ENCODE measurements at places on chromosomes 3 and 15.

- DNase-seq, result no peak
Observed at GRCh38 chr15:58228718-58229117, 90.5 kb downstream of the AQP9 start.

DNA sequence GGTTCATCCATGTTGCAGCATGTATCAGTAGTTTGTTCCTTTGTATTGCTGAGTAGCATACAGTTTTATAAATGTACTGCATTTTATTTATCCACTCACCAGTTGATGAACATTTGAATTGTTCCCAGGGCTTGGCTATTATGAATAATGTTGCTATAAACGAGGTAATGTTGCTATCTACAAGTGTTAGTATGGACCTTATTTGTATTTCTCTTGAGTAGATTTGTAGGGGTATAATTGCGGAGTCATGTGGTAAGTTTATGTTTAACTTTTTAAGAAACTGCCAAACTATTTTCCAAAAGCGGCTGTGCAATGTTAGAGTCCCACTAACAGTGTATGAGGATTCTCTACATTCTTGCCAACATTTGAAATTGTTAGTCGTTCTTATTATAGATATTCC lies 13.0 kb downstream of the GPR160 start:
- no peak for DNase-seq

DNA sequence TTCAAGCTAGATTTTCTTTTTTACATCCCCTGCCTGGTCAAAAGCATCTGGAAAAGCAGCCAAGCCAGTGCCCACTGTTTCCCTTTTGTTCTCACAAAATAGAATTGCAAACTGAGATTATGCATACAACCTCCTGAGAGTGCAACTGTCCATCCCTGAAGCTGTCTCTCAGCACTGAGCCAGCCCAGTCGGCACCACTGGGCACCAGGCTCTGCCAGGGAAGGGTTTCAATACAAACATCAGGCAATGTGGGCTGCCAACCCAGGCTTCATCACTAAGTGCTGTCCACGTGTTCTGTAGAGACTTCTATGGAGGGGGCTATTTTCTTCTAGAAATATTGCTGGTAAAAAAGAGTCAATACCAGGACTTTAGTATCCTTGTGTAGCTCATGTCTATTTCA lies 356.3 kb upstream of the TBL1XR1 start:
- no peak for DNase-seq

GRCh38 chr15:73244333-73244732 lies 124.4 kb downstream of the HCN4 start:
- DNase-seq, result no peak

- DNase-seq, result no peak
Observed at GRCh38 chr3:30203301-30203700, 403.1 kb upstream of the TGFBR2 start.

GRCh38 chr3:181383760-181384159 lies 328.0 kb upstream of the SOX2 start:
- DNase-seq, result peak; percentile 37

GRCh38 chr15:71430782-71431181 lies 315.5 kb downstream of the THSD4 start:
- no peak for DNase-seq

GRCh38 chr3:69092030-69092516 lies 7.3 kb downstream of the ARL6IP5 start:
- no peak for DNase-seq

DNA sequence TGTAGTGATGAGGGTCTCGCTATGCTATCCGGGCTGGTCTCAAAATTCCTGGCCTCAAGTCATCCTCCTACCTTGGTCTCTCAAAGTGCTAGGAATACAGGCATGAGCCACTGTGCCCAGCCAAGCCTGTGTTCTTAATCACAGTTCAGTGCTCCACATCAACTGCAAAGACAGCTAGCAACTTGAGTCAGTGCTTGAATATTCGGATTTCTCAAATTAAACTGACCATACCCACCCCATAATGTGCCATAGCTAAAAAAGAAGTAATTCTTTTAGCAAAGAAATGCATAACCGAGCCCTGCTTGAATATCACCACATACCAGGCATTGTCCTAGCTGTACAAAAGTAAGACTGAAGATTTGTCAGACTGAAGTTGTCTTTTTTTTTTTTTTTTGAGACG lies 89.2 kb downstream of the BTD start:
- no peak for DNase-seq

DNA sequence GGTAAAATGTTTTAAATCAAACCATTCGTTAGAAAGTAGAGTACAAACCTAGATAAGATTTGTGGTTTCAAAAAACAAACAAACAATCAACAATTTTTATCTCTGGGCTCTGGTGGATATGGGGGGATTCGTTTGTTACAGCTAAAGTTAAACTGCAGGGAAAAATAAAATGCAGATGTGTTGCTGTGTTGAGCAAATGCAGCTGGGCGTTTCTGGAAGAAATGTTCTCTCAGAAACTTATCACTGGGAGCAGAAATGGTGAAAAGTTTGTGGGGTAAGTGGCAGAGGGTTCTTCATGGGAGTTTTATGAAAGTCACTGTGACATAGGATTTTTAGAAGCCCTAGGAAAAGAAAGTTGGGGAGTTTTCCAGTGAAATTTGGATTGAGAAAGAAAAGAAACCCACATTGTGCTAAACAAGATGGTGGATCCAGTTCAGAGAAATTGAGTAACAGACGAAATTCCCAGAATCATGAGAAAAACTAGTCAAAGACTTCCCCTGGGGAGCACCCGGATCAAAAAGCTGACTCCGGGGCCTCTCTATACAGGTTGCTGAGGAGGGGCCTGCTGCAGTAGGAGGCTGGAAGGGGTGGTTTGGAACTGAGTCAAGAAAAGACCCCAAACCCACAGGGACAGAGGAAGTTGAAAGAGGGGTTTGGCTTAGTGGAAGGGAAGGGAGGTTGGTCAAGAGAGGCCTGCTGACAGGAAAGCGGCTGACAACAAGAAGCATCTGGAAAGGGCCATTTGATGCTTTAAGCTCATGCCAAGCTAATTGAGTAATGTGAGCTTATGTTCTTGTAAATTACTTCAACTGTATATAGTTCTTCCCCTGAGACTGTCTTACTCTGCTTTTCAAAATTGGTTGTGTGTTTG lies 108.7 kb downstream of the RARB start:
- no peak for DNase-seq

- DNase-seq, result no peak
Observed at GRCh38 chr3:88641033-88641604, 466.3 kb upstream of the EPHA3 start.

GRCh38 chr15:70478251-70478990 lies 284.9 kb downstream of the UACA start:
- no peak for DNase-seq

GRCh38 chr3:26280517-26280916 lies 342.1 kb upstream of the LRRC3B start:
- peak; percentile 4 for DNase-seq

- no peak for DNase-seq
Observed at GRCh38 chr15:93932164-93932776, 299.1 kb upstream of the MCTP2 start.

DNA sequence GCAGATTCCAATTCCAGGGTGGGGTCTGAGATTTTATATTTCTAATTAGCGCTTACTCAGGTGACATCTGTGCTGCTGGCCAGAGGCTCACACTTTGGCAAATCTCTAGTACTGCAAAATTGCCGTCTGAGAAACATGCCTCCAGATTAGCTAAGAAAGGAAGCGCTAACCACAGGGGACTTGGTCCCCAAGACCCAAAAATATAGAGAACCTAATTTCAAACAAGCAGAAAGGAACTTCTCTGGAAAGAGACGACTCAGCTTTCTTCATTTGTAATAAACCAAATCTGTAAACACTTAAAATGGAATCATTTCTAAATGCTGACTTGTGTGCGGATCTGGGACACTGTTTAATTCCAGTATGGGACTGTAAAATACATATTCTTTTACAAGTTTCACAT lies 55.7 kb downstream of the B3GNT5 start:
- no peak for DNase-seq

GRCh38 chr15:82898961-82899360 lies 53.6 kb downstream of the HOMER2 start:
- no peak for DNase-seq

- no peak for DNase-seq
Observed at GRCh38 chr3:141767066-141767465, 3.9 kb downstream of the GRK7 start.

GRCh38 chr15:37219211-37219701 lies 118.9 kb upstream of the MEIS2 start:
- DNase-seq, result no peak

- no peak for DNase-seq
Observed at GRCh38 chr3:126259411-126260391, 79.3 kb upstream of the ALDH1L1 start.

- no peak for DNase-seq
Observed at GRCh38 chr3:171960159-171960558, 79.2 kb upstream of the FNDC3B start.

DNA sequence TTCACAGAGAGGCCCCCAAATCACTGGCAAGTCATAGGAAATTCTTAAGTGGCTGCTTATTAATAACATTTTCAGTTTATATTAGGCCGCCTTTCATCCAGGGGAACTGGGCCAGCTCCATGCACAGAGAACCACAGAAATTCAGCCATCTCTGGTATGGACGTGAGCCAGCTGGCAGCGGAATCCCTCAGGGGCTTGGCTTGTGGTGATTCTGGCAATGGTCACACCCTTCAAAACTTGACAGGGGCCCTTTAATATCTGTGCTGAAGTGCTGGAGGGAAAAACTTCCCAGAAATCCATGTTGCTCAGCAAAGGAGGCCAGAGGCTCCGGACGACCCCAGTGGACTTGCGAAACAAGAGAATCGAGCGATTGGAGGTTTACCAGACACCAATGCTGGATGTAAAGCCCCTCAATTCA lies 11.3 kb downstream of the PRICKLE2 start:
- DNase-seq, result no peak

DNA sequence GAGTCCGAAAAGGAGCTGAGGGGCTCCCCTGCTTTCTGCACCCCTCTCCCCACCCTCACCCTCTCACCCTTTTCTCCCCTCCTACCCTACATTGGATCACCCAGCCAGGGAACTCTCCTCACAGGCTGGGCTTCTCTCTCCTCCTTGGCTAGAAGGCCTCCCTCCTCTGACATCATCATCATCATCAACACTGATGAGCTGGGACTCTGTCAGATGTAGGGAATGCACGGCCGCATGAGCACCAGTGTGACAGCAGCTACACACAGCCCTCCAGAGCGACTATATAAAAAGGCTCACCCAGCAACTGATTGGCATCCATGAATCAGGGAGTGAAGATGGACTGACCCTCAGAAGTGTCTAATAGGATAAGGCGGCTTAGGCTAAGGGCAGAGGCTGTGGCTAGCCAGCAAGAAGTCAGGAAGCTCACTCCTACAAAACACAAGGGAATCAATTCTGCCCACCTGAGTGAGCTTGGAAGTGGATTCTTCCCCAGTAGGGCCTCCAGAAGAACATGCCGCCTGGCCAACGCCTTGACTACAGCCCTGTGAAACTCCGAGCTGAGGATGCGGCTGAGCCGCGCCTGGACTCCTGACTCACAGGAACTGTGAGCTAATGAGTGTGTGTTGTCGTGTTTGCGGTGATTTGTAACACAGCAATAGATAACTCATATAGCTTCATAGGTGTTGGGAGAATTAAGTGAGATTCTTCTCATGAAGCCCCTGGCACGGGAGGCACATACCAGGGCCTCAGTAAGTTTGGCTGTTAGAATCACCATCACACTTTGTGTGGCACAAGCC lies 147.6 kb downstream of the FAM43A start:
- DNase-seq, result no peak

GRCh38 chr15:81160312-81161159 lies 26.5 kb downstream of the CFAP161 start:
- DNase-seq, result no peak

DNA sequence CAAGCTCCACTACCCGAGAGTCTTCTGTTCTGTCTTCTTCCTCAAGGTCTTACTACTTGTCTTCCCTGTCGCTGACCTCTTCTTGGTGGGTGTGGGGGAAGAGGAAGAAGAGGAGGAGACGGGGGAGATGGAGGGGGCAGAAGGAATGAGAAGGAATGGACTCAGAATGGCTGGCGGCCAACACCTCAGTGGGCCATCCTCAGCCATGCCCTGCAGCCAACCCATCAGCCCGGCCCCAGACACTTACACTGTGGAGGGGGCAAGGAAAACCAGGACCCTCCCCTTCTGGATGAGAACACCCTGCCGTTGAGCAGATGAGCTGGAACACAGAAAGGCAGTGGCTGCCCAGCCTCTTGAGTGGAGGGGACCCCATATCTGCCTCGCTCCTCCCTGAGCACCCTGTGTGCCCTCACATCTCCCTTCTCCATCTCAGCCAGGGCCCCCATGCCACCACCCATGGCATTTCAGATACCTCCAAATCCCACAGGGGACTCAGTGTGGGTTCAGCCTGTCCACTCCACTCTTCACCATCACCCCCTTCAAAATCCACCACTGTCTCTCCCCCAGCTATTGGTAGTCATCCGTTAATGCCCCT lies 45.5 kb upstream of the PRR23E start:
- DNase-seq, result no peak

DNA sequence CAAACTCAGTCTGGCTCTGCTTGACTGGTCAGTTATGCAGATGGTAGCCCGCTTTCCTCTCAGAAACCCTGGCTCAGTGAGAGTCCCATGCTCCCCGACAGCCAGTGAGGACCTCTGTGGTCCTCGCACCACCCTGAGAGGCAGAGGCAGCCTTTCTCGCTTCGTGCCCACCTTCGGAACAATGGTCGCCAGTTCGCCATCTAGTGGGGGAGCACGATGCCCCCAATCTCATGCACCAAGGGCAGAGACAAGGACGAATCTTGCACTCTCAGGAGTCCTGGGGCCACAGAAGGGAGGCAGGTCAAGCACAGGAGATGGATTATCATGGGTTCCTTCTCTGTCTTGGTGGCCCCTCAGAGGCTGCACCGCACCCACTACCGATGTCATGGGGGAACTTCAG lies 75.2 kb downstream of the RHCG start:
- DNase-seq, result no peak

GRCh38 chr3:181987736-181988135 lies 276.0 kb downstream of the SOX2 start:
- no peak for DNase-seq

GRCh38 chr3:127811717-127812116 lies 10.6 kb downstream of the MGLL start:
- DNase-seq, result no peak

DNA sequence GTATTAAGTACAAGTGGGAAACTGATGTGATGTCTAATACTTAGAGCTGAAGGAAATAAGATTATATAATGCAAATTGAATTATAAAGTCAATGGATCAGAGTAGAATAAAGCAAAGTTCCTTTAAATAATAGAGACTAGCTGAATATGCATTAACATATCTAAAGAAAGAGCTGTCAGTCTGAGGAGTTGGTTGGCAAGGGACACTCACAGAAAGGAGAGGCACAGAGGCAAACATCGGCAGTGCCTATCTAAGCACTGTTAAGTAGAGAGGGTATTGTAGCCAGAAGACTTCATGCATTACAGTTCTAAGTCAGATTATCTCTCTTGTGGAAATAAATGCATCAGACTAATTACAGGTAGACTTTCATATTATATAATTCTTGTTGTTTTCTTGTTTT lies 16.6 kb downstream of the NRG4 start:
- no peak for DNase-seq

- no peak for DNase-seq
Observed at GRCh38 chr3:111373239-111373638, 168.8 kb upstream of the CD96 start.
